Ureter (tissue), 1 donor: ENCODE measurements at places on chromosomes 4 and X. TPM values are rescaled to one million over a fixed set of nuclear protein-coding genes. Genes with fewer than 3 reads are reported as not detected.

Gene RPA4
- 2.6 TPM for total RNA-seq

Gene MAOB
- 28.2 TPM for total RNA-seq

GRCh38 chrX:17535229-17535628, 160.2 kb downstream of the NHS start:
- no peak for DNase-seq

GRCh38 chr4:113452868-113453620, 308.5 kb downstream of the CAMK2D start:
- no peak for DNase-seq

GRCh38 chr4:54099748-54100574, at the start of gene GSX2:
TSS of gene GSX2 (plus strand) at chr4:54100163. CDS start at chr4:54100345, 182 bp downstream.
- no peak for DNase-seq

Gene TRPC3
- total RNA-seq, result 11.8 TPM

- no peak for DNase-seq
These were observed 339.2 kb downstream of the DCAF12L2 start for GRCh38 chrX:125826774-125827451.

DNA sequence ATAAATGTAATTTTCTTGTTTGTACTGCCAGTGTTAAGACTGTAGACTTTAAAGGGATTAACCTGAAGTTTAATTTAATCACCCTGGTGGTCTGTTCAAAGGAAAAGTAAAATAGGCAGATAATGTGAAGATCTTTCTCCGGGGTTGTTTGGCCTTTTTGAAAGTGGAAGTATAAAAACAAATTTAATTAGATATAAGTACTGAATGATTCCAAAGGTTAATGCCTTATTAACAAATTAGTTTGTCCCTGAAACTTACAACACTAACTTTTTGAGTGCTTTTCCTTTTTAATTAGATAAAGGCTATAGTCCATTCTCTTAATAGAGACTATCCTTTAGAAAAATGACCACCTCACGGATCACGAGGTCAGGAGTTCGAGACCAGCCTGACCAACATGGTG, 10.4 kb upstream of the PGAM4 start:
- no peak for DNase-seq

- DNase-seq, result no peak
These were observed 14.3 kb downstream of the DCAF8L1 start for GRCh38 chrX:27966955-27967354.

GRCh38 chr4:42570221-42570620, 86.7 kb downstream of the ATP8A1 start:
- DNase-seq, result peak; percentile 51

Gene VCX3B
- total RNA-seq, result not detected

Gene BEX5
- total RNA-seq, result 3.7 TPM

DNA sequence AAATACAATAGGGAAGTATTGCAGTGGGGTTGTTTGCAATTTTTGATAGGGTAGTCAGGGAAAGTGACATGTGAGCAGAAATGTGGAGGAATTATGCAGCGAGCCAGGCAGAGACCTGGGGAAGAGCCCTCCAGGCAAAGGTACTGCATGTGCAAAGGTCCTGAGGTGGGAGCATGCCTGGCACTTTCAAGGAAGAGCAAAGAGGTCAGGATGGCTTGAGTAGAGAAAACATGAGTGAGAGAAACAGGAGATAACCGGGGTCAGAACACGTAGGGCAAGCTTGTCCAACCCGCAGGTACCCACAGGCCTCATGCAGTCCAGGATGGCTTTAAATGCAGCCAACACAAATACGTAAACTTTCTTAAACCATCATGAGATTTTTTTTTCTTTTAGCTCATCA, 71.0 kb downstream of the COQ2 start:
- no peak for DNase-seq

- DNase-seq, result no peak
These were observed 8.7 kb upstream of the RBMX start for GRCh38 chrX:136889269-136889668.

Gene LNX1
- 26.7 TPM for total RNA-seq

Gene PGRMC2
- total RNA-seq, result 80.5 TPM

DNA sequence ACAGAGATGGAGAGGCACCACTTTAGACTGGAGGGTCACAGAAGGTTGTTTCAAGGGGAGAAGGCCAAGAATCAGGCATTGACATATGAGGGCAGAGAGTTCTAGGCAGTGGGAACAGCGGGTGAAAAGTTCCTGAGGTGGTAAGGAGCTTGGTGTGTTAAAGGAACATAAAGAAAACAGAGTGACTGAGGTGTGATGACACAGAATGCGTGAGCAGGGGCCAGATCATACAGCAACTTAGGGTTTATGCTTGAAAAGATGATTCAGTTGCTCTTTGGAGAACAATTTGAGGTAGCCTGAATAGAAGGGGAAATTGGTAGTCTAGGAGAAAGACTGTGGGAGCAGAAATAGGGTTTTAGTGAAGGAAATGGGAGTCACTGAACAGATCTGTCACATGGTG, 179.2 kb downstream of the AMELX start:
- no peak for DNase-seq

Gene RASSF6
- total RNA-seq, result 41.7 TPM

DNA sequence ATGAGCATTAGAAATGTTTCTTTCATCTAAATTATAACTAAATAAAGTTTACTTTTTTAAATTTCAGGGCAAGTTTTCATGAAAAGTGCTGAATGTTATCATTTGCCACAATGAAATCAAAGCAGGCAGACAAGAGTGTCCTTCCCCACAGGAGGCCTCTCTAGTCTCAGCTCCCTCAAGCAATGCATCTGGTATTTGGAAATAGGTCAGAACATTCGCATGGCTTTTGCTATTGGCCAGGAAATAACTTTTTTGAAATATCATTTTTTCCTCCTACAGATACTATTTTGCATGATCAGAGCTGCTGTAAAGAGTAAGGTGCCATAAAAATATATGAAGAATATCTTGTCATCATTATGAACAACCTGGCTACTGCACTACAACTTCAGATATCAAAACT, 41.1 kb downstream of the MAD2L1 start:
- no peak for DNase-seq

Gene RXFP1
- 0.10 TPM for total RNA-seq

Gene XAGE1B
- total RNA-seq, result not detected

Gene AGTR2
- not detected for total RNA-seq
